ENCODE measurements at places on chromosomes 13 and 19. TPM values are rescaled to one million over a fixed set of nuclear protein-coding genes. Genes with fewer than 3 reads are reported as not detected.
A peak's percentile ranks its signal among the peaks of the same experiment; 100 is the strongest.

DNA sequence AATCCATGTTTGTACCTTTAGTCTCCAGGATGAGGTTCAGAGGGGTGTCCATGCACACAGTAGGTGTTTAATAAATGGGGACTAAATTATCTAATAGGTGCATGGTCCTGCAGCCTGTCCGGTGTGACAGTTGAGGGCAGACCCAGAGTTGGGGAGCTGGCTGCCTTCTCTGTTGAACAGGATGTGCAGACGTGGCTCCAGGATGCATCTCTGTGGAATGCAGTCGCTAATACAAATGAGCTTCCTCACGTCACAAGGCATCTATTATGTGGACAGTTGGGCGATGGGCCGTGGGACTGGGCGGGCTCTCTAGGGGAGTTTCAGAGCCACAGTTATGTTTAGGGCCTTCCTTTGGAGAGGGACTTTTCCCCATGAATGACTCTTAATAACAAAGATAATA lies 71.0 kb downstream of the SIPA1L3 start:
- DNase-seq: no peak
- no peaks in the 10 kb centered on the region for H3K4me1 ChIP-seq
- H3K27ac ChIP-seq: no peak overlapping the region
- H3K4me3 ChIP-seq: no peak overlapping the region
- H3K27me3 ChIP-seq: no peaks in the 10 kb centered on the region
- H3K36me3 ChIP-seq: no peaks in the 10 kb centered on the region

DNA sequence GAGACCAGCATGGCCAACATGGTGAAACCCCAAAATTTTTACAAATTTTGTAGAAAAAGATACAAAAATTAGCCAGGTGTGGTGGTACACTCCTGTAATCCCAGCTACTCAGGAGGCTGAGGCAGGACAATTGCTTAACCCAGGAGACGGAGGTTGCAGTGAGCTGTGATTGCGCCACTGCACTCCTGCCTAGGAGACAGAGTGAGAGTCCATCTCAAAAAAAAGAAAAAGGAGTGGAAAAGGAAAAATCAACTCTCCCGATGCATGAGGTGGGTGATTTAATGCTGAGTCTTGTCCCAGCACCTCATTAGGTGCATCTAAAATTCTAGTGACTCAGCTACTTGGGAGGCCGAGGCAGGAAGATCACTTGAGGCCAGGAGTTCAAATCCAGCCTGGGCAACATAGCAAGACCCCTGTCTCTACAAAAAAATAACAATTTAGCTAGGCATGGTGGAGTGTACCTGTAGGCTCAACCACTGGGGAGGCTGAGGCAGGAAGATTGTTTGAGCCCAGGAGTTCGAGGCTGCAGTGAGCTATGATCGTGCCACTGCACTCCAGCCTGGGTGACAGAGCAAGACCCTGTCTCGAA lies 19.8 kb downstream of the GTPBP3 start:
- no peaks in the 10 kb centered on the region for H3K36me3 ChIP-seq
- H3K4me1 ChIP-seq: no peaks in the 10 kb centered on the region
- no peak for DNase-seq
- H3K27ac ChIP-seq: no peak overlapping the region
- H3K4me3 ChIP-seq: no peak overlapping the region

Gene SIGLEC5
- total RNA-seq: not detected

DNA sequence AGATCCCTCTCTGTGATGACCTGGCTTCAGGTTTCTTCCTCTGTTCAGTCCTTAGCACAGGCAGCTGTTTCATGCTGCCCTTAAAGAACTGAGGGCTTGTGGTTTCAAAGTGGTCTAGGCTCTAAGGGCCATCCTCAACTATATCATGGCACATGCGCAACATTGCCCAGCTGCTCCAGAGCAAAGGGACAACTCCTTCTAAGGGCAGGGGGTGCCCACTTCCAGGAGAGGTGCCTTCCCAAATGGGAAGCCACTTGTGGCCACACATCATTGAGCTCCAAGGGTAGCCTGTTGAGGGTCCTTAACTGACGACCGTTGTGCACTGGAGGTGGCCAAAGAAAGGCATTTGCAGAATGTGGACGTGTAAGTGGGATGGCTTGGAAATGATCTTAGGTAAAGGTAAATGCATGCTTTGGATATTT lies 7.3 kb downstream of the GPR183 start:
- H3K27me3 ChIP-seq: no peaks in the 10 kb centered on the region
- DNase-seq: no peak
- H3K27ac ChIP-seq: no peak overlapping the region
- H3K36me3 ChIP-seq: no peaks in the 10 kb centered on the region

GRCh38 chr19:51194527-51195315 lies 30.2 kb upstream of the CD33 start:
- peaks cover 76% of the 10 kb centered on the region for H3K27me3 ChIP-seq
- H3K27ac ChIP-seq: no peak overlapping the region
- DNase-seq: no peak
- H3K36me3 ChIP-seq: no peaks in the 10 kb centered on the region
- no peaks in the 10 kb centered on the region for H3K4me1 ChIP-seq

Gene IL4I1
- 0.29 TPM for total RNA-seq

Gene LILRA2
- total RNA-seq: not detected

DNA sequence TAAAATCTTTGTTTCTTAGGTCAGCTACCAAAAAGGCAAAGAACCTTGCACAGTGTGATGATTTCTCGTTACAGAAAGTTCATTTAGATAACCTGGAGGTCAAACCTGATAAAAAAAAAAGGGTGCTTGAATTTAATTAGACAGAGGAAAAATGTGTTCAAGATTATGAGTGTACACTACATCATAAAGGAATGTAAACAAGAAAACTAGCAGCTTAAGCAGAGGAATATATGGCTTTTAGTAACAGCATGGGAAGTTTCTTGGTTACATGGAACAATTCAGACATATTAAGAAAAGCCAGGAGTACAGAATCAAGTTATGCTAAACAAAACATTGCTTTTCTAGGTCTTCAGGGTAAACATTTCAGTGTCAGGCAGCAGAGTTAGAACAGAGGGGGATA lies 32.9 kb downstream of the ING1 start:
- no peak overlapping the region for H3K4me3 ChIP-seq
- no peaks in the 10 kb centered on the region for H3K36me3 ChIP-seq
- DNase-seq: no peak
- no peak overlapping the region for H3K27ac ChIP-seq

GRCh38 chr13:62626771-62627170 lies 1211.1 kb upstream of the PCDH20 start:
- H3K4me3 ChIP-seq: no peak overlapping the region
- no peaks in the 10 kb centered on the region for H3K27me3 ChIP-seq
- no peaks in the 10 kb centered on the region for H3K36me3 ChIP-seq
- H3K27ac ChIP-seq: no peak overlapping the region
- DNase-seq: peak; percentile 10

DNA sequence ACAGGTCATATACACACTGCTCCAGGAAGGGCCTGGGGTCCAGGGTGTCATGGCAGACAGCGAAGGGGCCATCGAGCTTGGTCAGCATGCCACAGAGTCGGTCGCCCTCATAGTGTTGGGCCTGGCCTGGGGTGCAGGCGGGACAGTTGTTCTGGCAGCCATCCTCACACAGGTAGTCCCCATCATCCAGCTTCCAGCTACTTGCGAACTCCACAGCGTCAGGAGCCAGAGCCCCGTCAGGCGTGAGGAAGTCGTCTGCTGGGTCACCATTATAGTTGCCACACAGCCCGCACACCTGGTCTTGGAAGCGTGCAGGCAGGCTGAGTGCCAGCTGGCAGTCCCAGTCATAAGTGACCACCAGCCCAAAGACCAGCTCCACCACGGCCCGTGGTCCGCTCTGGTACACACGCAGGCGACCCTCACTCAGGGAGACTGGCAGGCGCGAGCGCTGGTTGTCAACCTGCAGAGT lies 16.2 kb downstream of the FCGBP start:
- H3K27me3 ChIP-seq: no peaks in the 10 kb centered on the region
- H3K4me1 ChIP-seq: no peaks in the 10 kb centered on the region
- no peak for DNase-seq
- no peaks in the 10 kb centered on the region for H3K36me3 ChIP-seq

Gene ZNF653
- total RNA-seq: 14.2 TPM

- H3K4me1 ChIP-seq: no peaks in the 10 kb centered on the region
- H3K27ac ChIP-seq: no peak overlapping the region
- DNase-seq: no peak
- H3K4me3 ChIP-seq: no peak overlapping the region
- peaks cover 75% of the 10 kb centered on the region for H3K36me3 ChIP-seq
These were observed 7.0 kb downstream of the ZNF562 start for GRCh38 chr19:9667898-9668297.

DNA sequence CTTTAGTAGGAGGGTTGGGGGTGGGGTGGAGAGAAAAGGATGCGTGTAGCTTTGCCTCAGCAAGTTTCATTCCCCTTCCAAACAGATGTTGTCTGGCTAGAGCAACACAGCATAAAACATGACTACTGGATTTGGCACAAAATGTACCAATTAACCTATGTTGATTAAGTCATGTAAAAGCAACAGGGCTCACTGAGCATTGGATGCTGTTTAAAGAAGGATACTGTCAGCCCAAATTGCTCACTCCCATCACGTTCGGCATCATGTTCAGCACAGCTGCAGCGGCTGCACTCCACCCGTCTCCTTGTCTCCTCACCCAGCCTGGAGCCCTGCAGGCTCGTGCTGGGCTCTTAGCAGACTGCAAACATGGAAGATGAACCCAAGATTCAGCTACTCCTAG lies 77.5 kb downstream of the DLEU7 start:
- H3K27me3 ChIP-seq: peaks cover 6% of the 10 kb centered on the region
- no peaks in the 10 kb centered on the region for H3K4me1 ChIP-seq
- no peak overlapping the region for H3K4me3 ChIP-seq
- no peak overlapping the region for H3K27ac ChIP-seq
- H3K36me3 ChIP-seq: no peaks in the 10 kb centered on the region
- DNase-seq: no peak

Gene IGSF23
- total RNA-seq: not detected

GRCh38 chr13:56412856-56413255 lies 727.9 kb upstream of the PRR20A start:
- H3K36me3 ChIP-seq: no peaks in the 10 kb centered on the region
- no peaks in the 10 kb centered on the region for H3K4me1 ChIP-seq
- DNase-seq: no peak
- H3K27ac ChIP-seq: no peak overlapping the region
- no peaks in the 10 kb centered on the region for H3K27me3 ChIP-seq
- H3K4me3 ChIP-seq: no peak overlapping the region

Measured in PC-3 (cell line).